ENCODE measurements at places on chromosomes 5 and 9. TPM values are rescaled to one million over a fixed set of nuclear protein-coding genes. Genes with fewer than 3 reads are reported as not detected.

GRCh38 chr9:93207860-93208734 lies 24.2 kb downstream of the WNK2 start:
- no peak for DNase-seq

- DNase-seq: no peak
Measured at GRCh38 chr9:121168052-121168451, 33.6 kb downstream of the RAB14 start.

DNA sequence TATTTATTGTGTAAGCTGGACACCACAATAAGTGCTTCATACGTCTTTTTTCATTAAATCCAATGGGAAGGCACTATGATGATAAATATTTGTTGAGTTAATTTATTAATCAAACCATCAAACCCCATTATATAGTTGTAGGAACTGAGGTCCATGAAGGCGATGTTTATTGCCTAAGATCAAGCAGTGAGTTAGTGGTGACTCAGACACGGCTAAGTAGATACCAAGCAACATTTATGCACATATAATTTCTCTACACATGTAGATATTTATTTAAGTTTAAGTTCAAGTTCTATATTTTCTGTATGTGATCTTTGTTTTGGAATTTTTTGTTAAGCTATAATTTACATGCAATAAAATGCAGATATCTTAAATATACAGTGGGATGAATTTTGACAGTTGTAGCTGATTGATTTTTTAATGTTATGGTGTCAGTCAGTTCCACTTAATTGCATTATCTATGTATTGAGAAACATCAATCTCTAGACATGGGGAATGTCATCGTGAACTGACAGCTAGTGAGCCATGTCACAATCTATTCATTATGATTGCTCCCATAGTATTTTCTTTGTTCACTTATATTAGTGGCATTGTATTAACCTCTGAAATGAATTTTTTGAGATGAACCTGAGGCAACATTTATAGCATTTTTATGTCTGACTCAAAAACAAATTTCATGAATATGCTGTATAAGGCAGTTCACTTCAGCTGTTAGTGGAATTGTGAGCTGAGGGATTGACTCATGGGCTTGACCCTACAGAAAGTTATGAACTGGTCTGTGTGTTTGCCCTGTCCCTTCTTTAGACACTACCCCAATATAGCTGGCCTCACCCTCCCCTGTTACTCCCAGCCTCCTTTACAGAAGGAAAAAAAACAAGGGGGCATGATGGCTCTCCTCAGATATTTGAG lies 11.9 kb upstream of the GARNL3 start:
- DNase-seq: no peak

DNA sequence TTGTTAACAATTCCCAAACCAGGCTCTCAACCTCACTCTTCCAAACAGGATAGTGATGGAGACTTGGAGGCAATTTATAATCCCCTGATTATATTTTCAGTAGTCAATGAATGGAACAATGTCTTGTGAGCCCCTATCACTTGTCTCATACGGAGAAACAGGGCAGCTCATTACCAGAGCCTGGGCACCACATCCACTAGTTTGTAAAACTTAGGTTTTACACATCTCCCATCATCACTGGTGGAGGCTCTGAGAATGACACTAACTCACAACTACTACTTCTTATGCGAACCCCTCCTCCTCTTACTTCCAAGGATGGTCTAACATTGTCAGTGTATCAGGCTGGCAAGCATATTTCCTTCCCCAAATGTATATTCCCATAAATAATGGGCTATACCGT lies 253.7 kb downstream of the EPB41L4A start:
- peak; percentile 18 for DNase-seq

The CDH18 gene
- 0.50 TPM for polyA plus RNA-seq

GRCh38 chr9:13396418-13396817 lies 116.9 kb upstream of the MPDZ start:
- DNase-seq: no peak

DNA sequence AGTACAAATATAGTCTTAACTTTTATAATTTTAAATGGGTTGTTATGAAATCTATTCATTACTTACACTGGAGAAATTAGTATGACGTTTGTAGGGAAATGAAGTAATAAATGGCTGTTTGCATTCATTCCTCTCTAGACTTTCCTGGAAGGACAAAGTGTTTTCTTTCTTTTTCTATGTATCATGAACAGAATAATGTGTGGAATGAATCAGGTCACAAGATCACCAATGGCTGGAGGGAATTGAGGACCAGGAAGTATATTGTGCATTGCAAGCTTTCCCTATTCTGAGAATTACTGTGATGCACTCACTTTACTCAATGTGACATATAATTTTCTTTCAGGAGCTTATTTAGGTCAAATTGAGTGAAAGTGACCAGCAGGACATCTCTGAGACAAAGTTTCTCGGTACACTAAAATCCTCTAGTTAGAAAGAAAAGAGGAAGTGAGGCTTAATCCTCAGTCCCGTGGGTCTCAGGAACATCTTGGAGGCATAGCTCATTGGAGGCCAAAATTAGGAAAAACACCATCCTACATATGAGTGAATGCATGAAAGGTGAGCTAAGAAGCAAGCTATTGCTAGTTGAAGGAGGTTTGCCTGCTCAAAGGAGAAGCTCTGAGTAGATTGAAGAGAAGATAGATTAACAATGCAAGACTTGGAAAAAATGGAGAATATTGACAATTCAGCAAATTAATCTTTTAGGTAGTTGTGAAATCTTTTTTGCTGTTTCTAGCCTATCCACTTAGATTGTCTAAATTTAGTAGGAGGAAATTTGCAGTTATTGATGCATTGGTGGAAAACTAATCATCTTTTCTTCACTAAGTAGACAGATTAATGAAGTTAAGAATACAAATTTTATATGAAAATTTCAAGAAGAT lies 28.0 kb downstream of the ERAP2 start:
- no peak for DNase-seq

- DNase-seq: no peak
Measured at GRCh38 chr9:70218767-70219166, 40.0 kb upstream of the SMC5 start.
